ENCODE measurements at places on chromosomes 13 and 19. TPM values are rescaled to one million over a fixed set of nuclear protein-coding genes. Genes with fewer than 3 reads are reported as not detected.

The RASAL3 gene
- total RNA-seq, result 0.14 TPM

The CBLC gene
- total RNA-seq, result not detected

The CCNA1 gene
- 0.91 TPM for total RNA-seq

The FXYD5 gene
- total RNA-seq, result 108 TPM

The TEX101 gene
- total RNA-seq, result not detected

The CEACAM3 gene
- not detected for total RNA-seq

The CALR3 gene
- total RNA-seq, result not detected

The ZNF888 gene
- total RNA-seq, result 7.9 TPM

The LILRA5 gene
- total RNA-seq, result not detected

The NCLN gene
- total RNA-seq, result 95.8 TPM

The LIM2 gene
- total RNA-seq, result not detected

The TEX26 gene
- total RNA-seq, result not detected

The KIRREL2 gene
- total RNA-seq, result 0.18 TPM

The ADPRHL1 gene
- 2.5 TPM for total RNA-seq

The SERTAD1 gene
- 22.9 TPM for total RNA-seq

The MCEMP1 gene
- total RNA-seq, result not detected

The PINLYP gene
- total RNA-seq, result 0.96 TPM

The PSMC4 gene
- 127 TPM for total RNA-seq

The YJEFN3 gene
- 8.1 TPM for total RNA-seq

The CCDC97 gene
- total RNA-seq, result 15.2 TPM

The RGS9BP gene
- 0.19 TPM for total RNA-seq

The AP1M1 gene
- 90.8 TPM for total RNA-seq

The VAV1 gene
- not detected for total RNA-seq

The CEACAM16 gene
- 0.14 TPM for total RNA-seq

The FGF21 gene
- total RNA-seq, result not detected

The RHPN2 gene
- 11.4 TPM for total RNA-seq

The METTL21C gene
- not detected for total RNA-seq

The LIPE gene
- 2.0 TPM for total RNA-seq

The ZNF628 gene
- 9.9 TPM for total RNA-seq

The LILRA2 gene
- total RNA-seq, result not detected

The MAP4K1 gene
- total RNA-seq, result 1.7 TPM
